ENCODE measurements at places on chromosomes 4 and X.

GRCh38 chr4:57291911-57292310, 181.7 kb upstream of the IGFBP7 start:
- no peak for DNase-seq

DNA sequence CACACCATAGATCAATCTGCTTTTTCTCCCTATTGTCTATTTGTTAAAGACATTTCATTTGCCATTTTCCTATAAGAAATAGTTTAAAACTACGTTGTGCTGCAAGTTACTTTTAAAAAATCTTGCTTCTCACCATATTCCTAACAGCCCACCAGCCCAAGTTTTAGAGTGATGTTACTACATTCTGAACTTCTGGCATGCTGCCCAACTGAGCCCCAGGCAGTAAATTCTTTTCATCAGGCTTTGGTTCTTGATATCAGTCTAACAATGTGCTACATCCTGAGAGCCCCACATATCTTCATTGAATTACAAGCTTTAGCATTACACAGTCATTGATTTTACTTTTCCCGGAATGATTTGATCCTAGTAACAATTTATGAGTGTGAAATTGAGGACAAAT, 283.8 kb upstream of the IL1RAPL1 start:
- DNase-seq = no peak

- DNase-seq = no peak
Observed at GRCh38 chr4:59223292-59223941, 1976.7 kb upstream of the ADGRL3 start.

GRCh38 chr4:110609044-110609750, 13.7 kb downstream of the PITX2 start:
- DNase-seq = no peak

All from skin of body (tissue), 3 donors.